Hypothalamus (tissue), 51 donors: ENCODE measurements at places on chromosomes 11 and 22.

- no peak for DNase-seq
These were observed 21.1 kb upstream of the RDX start for GRCh38 chr11:110317516-110317932.

GRCh38 chr11:1638344-1638743, 8.8 kb downstream of the KRTAP5-5 start:
- DNase-seq = no peak

GRCh38 chr22:29300467-29300806, 6.0 kb upstream of the GAS2L1 start:
- DNase-seq = no peak

GRCh38 chr11:79080551-79080950, 360.3 kb downstream of the TENM4 start:
- no peak for DNase-seq

- no peak for DNase-seq
These were observed 13.4 kb downstream of the EPS8L2 start for GRCh38 chr11:719214-720016.

DNA sequence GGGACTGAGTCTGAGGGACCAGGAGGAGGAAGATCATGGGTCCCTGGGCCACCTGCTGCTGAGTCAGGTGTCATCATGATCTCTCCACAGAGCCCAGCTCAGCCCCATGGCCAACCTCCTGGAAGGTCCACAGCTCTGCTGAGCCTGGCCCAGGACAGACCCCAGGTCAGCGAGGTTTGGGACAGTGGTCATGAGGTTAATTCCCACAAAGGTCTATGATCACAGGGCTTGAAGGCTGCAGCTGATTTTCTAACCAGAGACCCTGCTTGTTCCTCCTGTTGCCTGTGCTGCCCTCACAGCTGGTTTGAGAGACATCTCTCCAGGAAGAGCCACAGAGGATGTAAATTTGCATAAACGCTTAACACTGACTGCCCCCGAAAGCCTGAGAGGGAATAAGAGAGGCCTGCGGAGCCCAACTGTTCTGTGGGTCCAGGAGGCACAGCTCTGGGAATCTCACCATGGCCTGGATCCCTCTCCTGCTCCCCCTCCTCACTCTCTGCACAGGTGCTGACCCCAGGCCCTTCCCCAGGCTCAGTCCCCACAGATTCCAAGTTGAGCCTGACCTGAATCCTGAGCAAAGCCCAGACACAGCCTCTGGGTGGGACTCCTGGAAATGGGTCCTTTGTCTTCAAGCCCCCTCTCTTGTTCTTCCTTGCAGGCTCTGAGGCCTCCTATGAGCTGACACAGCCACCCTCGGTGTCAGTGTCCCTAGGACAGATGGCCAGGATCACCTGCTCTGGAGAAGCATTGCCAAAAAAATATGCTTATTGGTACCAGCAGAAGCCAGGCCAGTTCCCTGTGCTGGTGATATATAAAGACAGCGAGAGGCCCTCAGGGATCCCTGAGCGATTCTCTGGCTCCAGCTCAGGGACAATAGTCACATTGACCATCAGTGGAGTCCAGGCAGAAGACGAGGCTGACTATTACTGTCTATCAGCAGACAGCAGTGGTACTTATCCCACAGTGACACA, 102.8 kb downstream of the GGTLC2 start:
- no peak for DNase-seq

- no peak for DNase-seq
These were observed 494.6 kb upstream of the LRRC4C start for GRCh38 chr11:41954034-41954433.

DNA sequence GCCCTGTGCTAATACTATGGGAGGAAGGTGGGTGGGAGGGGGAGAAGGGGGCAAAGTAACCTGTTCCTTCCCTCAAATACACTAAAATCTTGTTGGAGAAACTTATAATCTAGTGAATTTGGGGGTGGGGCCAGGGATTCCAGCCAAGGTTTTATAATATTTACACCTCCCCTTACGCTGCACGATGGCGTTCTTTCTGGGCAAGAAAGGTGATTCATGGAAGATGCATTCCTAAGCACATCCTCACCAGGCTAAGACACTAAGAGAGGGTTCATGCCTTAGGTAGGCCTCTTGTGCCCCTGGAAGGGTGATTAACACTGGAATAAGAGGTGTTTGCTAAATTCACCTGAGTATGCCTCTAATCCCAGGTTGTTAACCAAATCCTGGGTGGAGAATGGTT, 82.6 kb downstream of the BARX2 start:
- no peak for DNase-seq
